ENCODE measurements at places on chromosomes 3 and 15.

GRCh38 chr3:33145901-33146580, 32.2 kb downstream of the CRTAP start:
- no peak for DNase-seq

DNA sequence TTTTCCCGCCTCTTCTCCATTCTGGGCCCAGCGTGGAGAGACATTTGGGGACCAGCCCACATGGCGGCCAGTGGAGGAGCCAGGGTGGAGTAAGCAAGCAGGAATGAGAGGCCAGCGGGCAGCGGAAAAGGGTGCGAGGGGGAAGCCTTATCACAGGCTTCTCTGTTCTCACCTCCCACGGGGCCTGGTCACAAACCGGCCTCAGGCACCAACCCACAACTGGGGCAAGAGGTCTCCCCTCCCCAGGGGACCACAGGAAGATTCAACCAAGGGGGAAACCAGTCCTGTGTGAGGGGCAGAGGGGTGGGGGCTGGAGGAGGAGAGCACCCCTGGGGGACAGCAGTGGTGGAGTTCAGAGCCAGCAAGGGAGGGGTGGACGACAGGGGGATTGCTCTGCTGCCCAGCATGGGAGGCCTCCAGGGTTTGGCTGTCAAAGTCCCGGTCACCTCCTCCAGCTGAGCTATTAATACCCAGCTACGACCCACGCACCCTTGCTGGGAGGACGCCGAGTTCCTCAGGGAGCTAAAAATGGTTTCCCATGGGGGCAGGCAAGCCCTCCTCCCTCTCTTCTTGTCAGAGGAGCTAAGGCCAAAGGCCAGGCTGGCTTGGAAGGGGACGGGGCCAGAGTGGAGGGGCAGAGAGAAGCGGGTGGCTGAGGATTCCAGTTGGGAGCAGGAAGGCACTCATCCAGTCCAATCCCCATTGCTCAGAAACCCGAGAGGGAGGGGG, 23.8 kb upstream of the RPL29 start:
- DNase-seq: no peak

- DNase-seq: no peak
These were observed 150.3 kb upstream of the SOX2 start for GRCh38 chr3:181561139-181562031.

GRCh38 chr3:66115858-66116654, 77.3 kb upstream of the MAGI1 start:
- no peak for DNase-seq

DNA sequence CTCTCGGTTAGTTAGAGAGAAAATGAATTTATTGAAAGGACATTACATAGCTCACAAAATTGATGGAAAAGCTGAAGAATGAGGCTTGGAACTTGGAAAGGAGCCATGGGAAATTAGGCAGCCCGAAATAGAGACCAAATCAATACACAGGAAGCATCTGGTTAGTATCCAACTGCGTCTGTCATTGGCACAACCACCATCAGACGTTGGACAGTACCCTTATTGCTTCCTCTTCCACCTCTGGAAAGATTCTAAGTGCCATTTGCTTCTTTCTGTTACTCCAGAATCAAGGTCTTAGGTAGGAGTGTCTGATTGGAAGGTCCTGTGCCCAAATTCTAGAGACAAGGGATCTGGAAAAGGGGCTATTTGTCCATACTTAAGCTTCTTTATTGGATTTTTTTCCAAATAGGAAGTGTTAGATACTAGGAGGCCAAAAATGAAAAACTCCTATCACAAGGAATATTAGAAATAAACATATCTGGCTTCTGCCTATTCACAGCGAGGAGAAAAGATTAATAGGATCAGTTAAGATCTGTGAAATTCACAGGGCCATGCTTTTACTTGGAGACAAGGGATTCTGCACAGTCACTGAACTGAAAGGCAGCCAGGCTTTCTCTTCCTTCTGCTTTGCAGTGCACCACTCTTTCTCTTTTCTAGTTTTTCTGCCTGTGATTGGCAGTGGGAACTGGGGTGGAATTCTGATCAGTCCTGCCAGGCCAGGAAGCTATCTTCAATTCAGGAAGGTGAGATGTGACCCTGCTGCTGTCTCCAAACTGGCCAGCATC, 10.7 kb upstream of the HACD2 start:
- no peak for DNase-seq

DNA sequence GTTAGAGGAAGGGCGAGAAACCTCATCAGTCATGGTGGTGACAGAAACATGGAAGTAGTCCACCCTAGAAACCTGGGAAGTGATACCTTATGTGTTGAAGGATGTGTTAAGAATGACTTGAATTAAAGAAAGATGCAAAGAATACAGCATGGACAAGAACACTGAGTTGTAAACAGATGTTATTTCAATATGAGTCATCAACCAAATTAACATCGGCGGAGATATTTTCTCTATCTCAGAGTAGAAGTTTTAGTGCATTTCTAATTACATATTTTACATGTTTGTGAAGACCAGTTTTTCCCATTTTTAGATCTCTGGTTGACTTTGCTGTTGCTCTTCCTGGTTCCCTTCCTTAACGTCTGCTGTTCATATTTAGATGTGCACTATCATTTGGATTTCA, 268.8 kb upstream of the TBL1XR1 start:
- DNase-seq: no peak

DNA sequence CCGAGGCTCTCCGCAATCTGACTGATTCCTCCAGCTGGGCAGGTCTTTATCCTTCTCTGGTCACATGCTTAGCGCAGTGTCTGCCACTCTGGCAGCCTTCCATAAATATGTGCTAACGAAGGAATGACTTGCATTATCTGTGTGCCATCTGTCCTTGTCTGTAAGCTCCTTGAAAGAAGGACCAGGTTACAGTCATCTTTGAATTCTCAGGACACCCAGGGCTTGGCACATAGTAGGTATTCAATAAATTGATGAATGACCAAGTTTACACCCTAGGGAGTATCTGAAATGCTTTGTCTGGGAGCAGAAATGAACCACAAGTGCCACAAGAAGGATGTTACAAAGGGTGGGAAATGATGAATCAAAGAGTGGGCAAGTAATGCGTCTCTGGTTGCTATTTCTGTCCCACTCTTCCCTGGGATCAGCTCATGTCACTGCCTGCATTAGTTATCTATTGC, 16.5 kb upstream of the FAM3D start:
- no peak for DNase-seq

GRCh38 chr3:126389112-126389793, 5.5 kb upstream of the CFAP100 start:
- no peak for DNase-seq

GRCh38 chr3:151265866-151266265, 12.5 kb downstream of the P2RY14 start:
- DNase-seq: no peak

DNA sequence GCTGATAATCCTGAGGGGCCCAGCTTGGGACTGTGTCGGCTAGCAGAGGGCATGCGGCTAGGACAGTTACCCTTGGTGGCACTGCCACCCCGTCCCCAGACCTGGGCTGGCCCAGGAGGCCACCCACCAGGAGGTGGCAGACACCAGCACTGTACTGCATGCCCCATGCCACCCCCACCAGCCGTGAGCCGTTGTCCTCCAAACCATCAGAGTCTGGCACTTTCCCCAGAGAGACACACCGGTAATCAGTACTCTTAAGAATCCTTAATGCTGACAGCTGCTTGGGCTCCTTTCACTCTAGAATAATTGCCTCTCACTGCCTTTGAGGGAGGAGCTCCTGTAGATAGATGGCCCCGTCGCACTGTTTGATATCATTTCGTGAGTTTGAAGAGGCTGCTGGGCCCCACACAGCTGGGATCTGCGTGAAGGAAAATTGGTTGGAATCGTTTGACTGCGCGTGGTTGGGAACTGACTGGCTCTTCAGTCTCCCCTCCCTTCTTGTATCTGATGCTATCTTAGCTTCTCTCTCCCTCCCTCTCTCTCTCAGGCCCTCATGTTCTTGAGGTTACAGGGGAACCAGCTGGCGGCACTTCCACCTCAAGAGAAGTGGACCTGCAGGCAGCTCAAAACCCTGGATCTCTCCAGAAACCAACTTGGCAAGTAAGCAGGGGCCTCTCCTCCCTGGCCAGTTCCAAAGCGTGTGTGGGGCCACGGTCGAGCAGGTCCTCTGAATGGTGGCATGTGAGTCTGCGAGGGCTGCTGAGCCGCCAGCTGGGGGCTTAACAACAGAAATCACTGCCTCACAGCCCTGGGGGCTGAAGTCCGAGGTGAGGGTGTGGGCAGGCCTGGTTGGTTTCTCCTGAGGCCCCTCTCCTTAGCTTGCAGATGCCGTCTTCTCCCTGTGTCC, 94.9 kb downstream of the LRRK1 start:
- no peak for DNase-seq

DNA sequence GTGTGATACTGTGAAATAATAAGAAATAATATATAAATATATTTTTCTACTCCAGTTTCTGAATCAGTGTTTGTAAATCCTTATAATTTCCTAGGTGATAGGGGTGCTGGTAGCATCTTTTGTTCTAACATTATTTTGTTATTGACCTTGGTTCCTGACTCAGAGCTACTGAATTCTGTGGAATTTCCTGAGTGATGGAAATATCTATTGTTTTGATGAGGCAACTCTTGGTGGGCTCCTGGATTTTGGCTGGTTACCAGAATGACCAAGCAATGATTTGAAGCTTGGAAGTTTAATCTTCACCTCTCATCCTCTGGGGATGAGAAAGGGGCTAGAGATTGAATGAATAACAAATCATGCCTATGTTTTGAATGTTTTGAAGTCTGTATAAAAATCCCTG, 377.3 kb downstream of the LPP start:
- no peak for DNase-seq

All from T-helper 2 cell (primary cell).